HCT116 (cell line): ENCODE measurements at places on chromosomes 7 and 10.

DNA sequence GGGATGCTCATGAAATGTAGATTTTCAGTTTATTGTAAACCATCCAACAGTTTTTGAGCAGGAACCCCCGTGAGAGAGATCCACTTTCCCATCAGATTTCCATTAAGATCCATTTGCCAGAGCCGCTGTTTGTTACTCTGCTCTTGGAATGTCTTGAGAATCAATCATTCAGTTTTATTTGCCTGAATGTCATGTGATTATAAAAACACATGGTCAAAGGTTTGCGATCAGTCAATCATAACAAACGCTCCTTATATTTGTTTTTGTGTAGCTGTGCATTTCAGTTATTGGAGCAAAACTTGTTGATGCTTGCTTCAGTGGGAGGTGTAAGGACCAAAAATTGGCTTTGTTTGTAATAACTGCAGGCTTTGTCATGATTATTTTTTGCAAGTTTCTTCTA is 155.8 kb upstream of the RHOBTB1 start:
- no peak for DNase-seq

DNA sequence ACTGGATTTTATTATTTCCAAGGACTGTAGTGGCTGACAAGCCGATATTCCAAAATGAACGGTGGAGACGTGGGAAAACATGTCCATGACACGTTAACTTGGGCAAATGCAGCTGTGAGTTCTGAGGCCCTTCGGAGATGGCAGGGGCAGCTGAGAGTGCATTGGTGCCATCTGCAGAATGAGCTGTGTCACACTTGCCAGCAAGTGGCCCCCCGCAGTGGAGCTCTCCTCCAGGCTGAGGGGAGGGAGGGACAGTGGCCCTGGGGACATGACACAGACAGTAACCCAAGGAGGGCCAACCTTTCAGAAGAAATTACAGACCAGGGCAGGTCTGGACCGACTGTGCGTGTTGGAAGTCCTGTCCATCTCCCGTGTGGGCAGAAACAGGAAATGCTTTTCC is 139.4 kb downstream of the SVIL start:
- no peak for DNase-seq

DNA sequence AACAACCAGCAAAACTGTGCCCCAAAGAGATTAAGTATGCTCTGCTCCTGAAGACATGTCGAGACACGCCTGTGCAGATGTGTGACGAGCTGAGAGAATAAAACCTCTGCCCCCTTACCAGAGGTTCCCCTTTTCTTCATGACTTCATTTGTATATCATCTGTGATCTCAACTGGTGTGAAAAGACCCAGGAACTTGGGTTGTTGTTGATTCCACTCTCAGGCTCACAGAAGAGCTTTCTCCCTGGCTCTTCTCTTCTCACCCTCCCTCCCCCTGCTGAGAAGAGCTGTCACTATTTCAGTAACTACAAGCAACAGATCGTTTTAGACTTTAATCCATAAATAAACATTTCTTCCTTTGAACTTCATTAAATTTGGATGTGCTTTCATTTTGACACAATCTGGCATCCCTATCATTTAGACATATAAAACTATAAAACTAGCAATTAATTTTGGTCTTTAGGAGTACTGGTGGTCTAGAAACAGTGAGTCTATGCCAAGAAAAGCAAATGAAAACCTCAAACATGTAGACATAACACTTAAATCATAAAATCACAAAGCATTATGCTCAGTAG is 179.3 kb upstream of the FZD8 start:
- no peak for DNase-seq

DNA sequence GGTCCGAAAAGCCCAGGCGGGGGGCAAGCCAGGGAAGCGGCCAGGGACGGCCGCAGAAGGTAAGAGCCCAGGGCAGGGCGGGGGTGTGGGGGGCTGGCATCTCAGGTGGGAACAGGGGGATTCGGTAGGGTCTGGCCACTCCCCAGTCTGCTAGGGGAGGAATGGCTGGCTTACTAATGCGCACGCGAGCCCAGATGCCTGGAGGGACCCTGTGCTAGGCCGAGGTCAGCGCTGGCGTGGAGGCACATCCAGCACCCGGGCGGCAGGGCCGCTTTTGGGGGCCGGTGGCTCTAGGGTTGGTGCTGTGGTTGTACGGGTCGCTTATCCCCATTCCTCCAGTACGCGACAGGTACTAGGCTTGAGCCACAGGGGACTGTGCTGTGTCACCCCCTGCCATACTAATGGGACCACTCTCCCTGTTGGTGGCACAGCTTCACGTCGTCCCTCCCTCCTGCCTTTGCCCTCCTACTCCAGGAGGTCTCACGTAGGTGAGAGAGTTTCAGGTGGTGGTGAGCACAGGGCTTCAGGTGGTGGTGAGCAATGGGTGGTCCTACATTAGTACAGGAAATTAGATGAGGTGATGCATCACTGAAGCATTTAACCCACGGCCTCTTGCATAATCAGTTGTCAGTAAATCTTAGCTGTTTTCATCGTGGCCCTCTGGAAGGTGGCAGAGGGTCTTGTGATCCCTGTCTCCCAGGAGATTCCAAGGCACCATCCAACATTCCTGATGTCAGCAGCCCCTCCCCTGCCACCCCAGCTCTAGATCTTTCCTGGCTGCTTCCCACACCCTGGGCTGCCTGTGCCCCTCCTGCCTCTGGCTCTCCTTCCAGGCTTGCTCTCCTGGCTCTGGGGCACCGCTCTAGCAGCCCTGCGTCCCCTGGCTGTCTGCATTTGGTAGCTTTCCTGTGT is 971 bp downstream of the AEBP1 start:
- DNase-seq: no peak

DNA sequence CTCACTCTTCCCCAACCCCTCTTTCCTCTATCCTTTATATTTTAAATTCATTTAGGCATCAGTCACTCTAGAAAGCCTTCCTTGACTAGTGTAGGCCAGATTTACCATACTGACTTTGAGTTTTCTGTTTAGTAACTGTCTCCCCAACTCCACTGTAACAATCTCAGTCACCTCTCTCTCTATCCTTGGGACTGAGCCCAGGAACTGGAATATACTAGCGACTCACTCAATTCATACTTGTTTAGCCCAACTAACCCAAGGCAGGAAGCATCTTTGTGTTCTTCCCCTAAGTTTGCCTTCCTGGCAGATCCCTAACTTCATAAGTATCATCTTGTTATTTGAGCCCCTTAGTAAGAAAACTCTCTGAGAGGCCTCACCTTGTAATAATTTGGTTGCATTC is 19.1 kb downstream of the PLCE1 start:
- no peak for DNase-seq

DNA sequence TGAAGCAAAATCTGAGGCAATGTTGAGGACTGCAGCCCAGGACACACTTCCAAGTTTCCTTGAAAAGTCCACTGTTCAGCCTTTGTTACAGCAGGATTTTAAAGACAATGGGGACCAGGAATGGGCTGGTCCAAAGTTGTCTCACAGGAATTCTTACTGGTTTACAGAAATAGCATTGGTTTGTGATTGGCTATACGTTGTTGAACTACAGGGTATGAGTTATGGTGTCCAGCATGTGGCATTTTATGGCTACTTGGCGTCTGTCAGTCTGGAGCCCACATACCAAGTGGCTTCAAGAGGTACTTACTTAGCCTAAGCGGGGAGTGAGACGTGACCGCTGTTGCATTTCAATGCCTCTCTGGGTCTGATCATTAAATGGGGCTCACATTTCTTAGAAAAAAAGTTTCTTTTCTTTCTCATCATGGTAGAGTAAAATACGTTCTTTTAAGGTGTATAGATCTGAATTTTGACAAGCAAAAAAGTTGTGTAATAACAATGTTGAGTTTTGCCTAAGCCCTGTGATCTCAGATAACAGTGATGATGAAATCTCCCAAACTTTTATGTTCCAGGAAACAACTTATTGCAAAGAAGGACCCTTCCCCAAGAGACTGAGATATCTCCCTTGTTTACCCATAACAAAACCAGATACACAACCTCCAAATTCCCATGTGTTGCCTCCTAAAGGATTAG is 100.0 kb upstream of the TRIM24 start:
- no peak for DNase-seq

- DNase-seq: no peak
Observed at GRCh38 chr10:20988357-20988983, 91.4 kb upstream of the NEBL start.

DNA sequence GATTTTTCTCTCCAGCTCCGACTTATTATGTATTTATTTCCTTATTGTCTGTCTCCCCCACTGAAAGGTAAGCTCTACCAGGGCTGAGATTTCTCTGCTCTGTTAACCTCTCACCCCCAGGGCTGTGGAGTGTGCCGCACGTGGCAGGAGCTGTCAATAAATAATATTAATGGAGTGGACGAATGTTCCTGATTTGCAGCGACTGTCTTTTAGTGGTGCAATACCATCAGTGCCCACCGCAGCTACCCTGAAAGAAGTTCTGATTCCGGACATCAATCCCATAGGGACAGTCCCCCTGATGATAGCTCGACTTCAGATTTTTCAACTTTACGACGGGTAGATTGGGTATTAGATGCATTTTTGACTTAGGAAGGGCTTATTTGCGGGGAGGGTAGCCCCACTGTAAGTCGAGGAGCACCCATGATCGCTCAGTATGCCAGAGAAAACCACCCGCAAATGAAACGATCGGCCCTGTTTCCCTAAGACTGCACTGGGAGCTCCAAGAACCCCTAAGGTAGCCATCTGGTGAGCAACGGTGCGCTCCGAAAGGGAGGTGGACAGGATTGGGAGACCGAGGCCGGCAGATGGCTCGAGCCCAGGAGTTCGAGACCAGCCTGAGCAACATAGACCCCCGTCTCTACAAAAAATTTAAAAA is 986 bp upstream of the PPP2R2D start:
- DNase-seq: no peak

GRCh38 chr7:75905785-75906604 is 9.0 kb upstream of the POR start:
- DNase-seq: no peak
